ENCODE measurements at places on chromosomes 4 and X.

GRCh38 chr4:106316773-106317409 lies 541 bp downstream of the AIMP1 start:
- DNase-seq: no peak

- no peak for DNase-seq
Observed at GRCh38 chr4:7705593-7705992, 234.1 kb downstream of the AFAP1 start.

DNA sequence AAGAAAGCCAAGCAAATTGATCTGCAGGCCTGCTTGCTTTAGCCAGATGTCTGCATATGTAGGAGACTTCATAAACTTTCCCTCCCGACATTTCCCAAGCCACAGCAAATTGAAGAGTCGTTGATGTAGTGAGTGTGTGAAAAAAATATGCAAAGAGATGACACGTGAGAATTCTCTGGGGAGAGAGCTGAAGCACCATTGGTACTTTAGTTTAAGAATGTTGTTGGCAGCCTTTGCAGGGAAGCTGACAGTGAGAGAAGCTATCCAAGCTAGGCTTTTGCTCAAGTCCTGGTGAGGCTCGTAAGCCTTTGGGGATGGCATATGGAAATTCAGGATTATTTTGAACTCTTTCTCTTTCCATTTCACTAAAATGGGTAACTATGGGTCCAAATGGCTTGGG lies 87.5 kb downstream of the GLRA2 start:
- DNase-seq: no peak

DNA sequence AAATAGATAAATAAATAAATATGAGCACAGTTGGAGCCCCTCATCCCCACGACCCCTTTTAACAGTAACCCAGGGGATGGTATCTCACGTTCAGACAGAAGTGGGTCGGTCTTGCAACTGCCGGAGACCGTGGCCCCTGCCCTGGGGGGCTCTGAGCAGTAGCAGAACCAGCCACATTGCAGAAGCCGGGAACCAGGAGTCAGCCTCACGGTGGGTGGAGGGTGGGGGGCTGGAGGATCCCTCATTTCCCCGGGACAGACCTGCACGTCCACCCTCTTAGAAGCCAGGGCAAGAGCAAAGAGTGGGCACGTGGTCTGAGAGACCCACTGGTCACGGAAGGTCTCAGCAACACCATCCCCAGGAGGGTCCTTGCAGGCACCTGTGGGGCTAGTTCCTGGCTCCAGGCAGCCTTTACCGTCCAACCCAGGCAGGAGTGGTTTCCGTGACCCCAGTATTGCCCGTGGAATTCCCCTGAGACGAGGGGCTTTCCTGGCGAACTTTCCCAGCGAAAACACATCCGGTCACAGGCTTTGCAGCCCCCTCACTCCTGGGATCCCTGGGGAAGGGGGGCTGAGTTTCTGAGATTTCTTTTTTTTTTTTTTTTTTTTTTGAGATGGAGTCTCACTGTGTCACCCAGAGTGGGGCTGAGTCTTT lies 8.8 kb upstream of the IL3RA start:
- DNase-seq: no peak

GRCh38 chr4:12118651-12119213 lies 690.0 kb upstream of the HS3ST1 start:
- no peak for DNase-seq
